Cardiac muscle cell (in vitro differentiated cells and primary cell): ENCODE measurements at places on chromosomes 2 and 18. TPM values are rescaled to one million over a fixed set of nuclear protein-coding genes. Genes with fewer than 3 reads are reported as not detected.

HES6 gene
- total RNA-seq, result 8.8 and 11.9 TPM in 2 replicates

PLCL1 gene
- 4.9 and 9.0 TPM in 2 replicates for total RNA-seq

ARHGEF33 gene
- total RNA-seq, result 0.67 and 1.0 TPM in 2 replicates

PPM1G gene
- 96.2 and 101 TPM in 2 replicates for total RNA-seq

ANKRD62 gene
- not detected in 2 replicates for total RNA-seq

CYP27A1 gene
- total RNA-seq, result 63.1 and 106 TPM in 2 replicates

TWIST2 gene
- total RNA-seq, result not detected in 2 replicates

SLC14A1 gene
- total RNA-seq, result not detected in 2 replicates

UPP2 gene
- not detected in 2 replicates for total RNA-seq

CRYGD gene
- total RNA-seq, result not detected in 2 replicates

ADGRF3 gene
- 0.11 and 0.12 TPM in 2 replicates for total RNA-seq

DNA sequence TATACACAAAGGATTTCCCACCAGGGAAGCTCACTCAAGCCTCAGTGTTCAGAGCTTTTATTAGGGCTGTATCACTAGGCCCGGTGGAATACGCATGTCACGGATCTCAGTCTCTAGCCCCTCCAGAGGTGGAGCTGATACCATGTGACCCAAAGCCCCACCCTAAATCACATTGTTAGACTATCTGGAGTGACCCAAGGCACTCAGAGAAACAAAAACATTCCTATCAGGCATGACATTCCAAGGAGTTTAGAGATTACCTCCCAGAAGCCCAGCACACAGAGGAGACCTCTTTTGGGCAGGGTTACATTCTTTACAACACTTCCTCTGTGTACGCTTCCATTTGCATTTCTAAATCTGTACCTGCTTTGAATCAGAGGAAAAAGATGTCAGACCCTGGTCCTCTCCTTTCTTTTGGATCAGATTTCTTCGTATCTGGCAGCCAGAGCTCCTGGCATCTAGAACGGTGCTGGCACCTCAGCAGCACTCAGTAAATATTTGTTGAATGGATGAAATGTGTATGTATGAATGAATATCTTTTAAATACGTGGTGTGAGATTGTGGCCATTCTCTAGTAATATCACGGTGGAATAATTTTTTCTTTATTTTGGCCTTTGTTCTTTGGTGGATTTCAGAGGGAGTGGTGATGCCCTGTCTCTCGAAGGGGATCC lies 37.7 kb upstream of the SMAD2 start:
- H3K36me3 ChIP-seq, result no peaks in the 10 kb centered on the region
- peak overlapping the region; percentile 66 for H3K27ac ChIP-seq
- H3K4me3 ChIP-seq, result no peak overlapping the region
- DNase-seq, result peak; percentile 59
- no peaks in the 10 kb centered on the region for H3K27me3 ChIP-seq

GRCh38 chr18:12768625-12769024 lies 65.8 kb downstream of the PSMG2 start:
- H3K4me1 ChIP-seq, result no peaks in the 10 kb centered on the region
- no peak overlapping the region for H3K27ac ChIP-seq
- no peaks in the 10 kb centered on the region for H3K36me3 ChIP-seq

DNA sequence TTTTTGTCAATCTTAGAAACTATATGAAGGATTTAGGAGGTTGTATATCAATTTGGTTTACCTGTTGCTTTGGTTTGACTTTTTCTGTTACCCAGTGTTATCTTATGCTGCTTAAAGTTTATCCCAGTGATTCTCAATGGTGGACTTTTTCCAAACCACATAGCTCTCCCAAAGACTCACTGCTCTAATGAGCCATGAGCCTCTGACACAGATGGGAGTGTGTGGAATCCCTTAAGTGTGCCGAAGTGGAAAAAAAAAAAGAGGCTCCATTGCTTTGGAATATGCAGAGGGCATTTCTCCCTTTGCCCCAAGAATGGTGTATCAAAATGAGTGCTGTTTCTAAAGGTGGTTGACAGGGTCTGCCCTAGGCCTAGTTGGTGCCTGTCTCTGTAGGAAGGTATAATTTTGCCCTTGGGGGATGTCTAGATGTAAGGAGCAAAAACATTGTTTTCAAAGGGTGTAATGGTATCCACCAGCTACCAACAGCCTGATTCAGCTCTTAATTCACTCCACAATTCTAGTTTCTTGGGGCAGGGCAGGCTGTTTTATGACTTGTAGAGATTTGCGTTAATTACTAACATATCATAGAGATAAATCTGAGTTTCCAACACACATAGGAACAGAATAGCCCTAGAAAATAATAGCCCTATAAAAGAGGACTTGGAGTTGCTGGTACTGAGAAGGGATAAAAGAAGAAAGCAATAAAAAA lies 64.3 kb upstream of the CYP26B1 start:
- no peaks in the 10 kb centered on the region for H3K4me1 ChIP-seq
- no peaks in the 10 kb centered on the region for H3K36me3 ChIP-seq
- H3K27me3 ChIP-seq, result no peaks in the 10 kb centered on the region
- H3K4me3 ChIP-seq, result no peak overlapping the region
- peak; percentile 56 for DNase-seq

DNA sequence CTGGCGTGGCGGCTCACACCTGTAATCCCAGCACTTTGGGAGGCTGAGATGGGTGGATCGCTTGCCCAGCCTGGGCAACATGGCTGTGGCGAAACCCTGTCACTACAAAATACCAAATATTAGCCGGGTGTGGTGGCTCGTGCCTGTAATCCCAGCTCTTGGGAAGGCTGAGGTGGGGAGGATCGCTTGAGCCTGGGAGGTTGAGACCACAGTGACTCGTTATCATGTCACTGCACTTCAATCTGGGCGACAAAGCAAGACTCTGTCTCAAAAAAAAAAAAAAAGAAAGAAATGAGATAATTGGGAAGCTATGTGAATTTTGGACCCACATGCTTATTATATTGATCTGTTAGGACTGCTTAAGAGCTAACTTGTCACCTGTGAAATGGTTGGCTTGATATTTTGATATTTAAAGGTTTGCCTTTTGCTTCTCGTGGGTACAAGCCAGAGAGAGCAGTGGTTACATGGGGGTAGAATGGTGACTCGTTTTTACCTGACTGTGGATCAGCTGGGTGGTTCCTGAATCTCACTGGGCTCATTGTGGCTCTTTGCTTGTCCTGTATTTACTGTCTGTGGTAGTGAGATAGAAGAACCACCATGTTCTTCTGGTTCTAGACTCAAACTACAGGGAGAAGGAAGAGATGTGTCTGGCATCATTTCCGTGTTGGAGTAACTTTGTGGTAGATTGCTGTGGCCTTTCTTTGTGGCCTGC lies 28.9 kb downstream of the ZNF532 start:
- DNase-seq, result no peak
- H3K36me3 ChIP-seq, result no peaks in the 10 kb centered on the region
- peaks cover 17% of the 10 kb centered on the region for H3K4me1 ChIP-seq
- no peak overlapping the region for H3K4me3 ChIP-seq
- no peaks in the 10 kb centered on the region for H3K27me3 ChIP-seq

- no peaks in the 10 kb centered on the region for H3K27me3 ChIP-seq
- no peak overlapping the region for H3K27ac ChIP-seq
- H3K36me3 ChIP-seq, result no peaks in the 10 kb centered on the region
- H3K4me1 ChIP-seq, result peaks cover 13% of the 10 kb centered on the region
These were observed 28.8 kb downstream of the LONRF2 start for GRCh38 chr2:100293341-100294161.

GRCh38 chr2:217290467-217290866 lies 430.6 kb upstream of the TNP1 start:
- H3K36me3 ChIP-seq, result no peaks in the 10 kb centered on the region
- peaks cover 22% of the 10 kb centered on the region for H3K27me3 ChIP-seq
- H3K4me3 ChIP-seq, result no peak overlapping the region
- H3K4me1 ChIP-seq, result peaks cover 20% of the 10 kb centered on the region

- H3K27ac ChIP-seq, result no peak overlapping the region
- DNase-seq, result no peak
- H3K4me1 ChIP-seq, result peaks cover 6% of the 10 kb centered on the region
- no peaks in the 10 kb centered on the region for H3K27me3 ChIP-seq
These were observed 87.1 kb upstream of the TFCP2L1 start for GRCh38 chr2:121372082-121372481.

- H3K36me3 ChIP-seq, result no peaks in the 10 kb centered on the region
- no peaks in the 10 kb centered on the region for H3K27me3 ChIP-seq
- no peak overlapping the region for H3K4me3 ChIP-seq
- peak; percentile 93 for DNase-seq
- no peaks in the 10 kb centered on the region for H3K4me1 ChIP-seq
These were observed 61.2 kb upstream of the GPC1 start for GRCh38 chr2:240374085-240374907.

GRCh38 chr2:196182439-196183171 lies 11.2 kb upstream of the STK17B start:
- no peaks in the 10 kb centered on the region for H3K4me1 ChIP-seq
- no peak overlapping the region for H3K4me3 ChIP-seq
- H3K27ac ChIP-seq, result no peak overlapping the region

DNA sequence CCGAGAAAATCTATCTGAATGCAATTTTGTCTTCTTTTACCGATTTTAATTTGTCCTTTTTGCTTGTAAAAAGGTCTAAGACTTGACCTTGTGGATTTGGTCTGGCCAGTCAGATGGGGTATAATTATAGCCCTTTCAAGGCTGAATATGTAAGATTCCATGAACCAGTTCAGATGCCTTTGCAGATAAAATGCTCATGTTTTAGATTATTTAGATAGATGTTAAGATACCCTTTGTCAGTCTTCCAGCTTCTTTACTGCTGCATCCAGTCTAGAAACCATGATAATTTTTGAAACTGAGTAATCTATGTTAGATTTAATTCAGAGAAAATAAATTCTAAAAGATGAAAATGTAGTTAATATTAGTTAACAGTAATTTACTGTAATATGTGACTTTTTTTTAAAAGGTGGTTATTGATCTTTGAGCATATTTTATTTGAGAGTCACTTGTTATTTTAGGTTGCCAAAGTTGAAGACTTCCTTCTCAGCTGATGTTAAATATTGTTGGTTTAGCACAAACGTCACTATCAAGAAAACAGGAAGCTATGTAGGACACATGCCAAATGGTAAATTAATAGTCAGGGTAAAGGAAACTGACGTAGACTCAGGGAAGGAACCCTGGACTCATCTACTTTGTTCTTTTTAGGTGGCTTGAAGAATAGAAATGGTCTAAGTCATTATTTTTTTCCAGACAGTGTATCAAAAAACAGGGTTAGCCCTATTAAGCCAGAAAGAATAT lies 29.8 kb downstream of the BABAM2 start:
- no peaks in the 10 kb centered on the region for H3K36me3 ChIP-seq
- H3K27ac ChIP-seq, result no peak overlapping the region
- H3K4me3 ChIP-seq, result no peak overlapping the region

DNA sequence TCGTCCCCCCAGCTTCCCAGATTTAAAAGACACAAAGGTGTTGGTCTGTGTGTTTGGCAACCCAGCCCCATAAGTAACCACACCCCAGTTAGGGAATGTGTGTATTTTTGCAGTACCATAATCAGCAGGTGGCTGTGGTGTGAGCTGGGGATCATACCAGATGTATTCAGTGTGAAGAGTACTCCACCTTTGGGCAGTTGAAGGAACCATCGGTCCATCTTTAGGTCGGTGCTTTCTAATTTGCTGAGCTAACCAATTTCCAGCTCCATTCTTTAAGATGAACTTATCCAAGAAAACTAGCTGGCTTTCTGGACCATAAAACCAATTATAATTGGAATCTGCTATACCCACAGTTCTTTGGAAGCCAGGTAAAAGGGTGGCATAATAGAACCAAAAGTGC lies 3.2 kb downstream of the DSEL start:
- H3K27ac ChIP-seq, result no peak overlapping the region
- DNase-seq, result no peak
- H3K4me1 ChIP-seq, result no peaks in the 10 kb centered on the region
- H3K36me3 ChIP-seq, result no peaks in the 10 kb centered on the region

GRCh38 chr2:74583504-74583903 lies 29.0 kb downstream of the DOK1 start:
- H3K27ac ChIP-seq, result no peak overlapping the region
- H3K27me3 ChIP-seq, result peaks cover 3% of the 10 kb centered on the region
- peak; percentile 73 for DNase-seq
- no peaks in the 10 kb centered on the region for H3K36me3 ChIP-seq

DNA sequence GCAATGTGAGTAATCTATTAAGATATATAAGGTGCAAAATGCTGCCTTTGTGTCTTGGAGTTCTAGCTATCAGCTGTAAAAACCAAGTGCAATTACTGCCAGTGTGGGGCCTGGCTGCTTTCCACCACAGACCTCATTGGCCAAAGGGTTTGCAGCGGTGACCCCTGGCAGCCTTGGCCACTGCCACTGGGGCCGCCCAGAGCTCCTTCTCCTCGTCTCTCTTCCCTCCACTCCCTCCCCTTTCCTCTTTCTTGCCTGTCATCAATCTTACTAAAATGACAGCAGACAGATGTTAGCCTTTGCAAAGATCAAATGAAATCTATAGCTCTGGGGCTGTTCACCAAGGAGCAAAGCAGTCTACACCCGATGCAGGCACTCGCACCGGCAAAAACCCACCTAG lies 986.3 kb downstream of the BCL11A start:
- H3K27ac ChIP-seq, result no peak overlapping the region
- no peaks in the 10 kb centered on the region for H3K4me1 ChIP-seq
- no peaks in the 10 kb centered on the region for H3K27me3 ChIP-seq
- H3K4me3 ChIP-seq, result no peak overlapping the region
- no peak for DNase-seq
- H3K36me3 ChIP-seq, result no peaks in the 10 kb centered on the region

GRCh38 chr2:36597003-36597531 lies 901 bp downstream of the FEZ2 start:
- H3K27ac ChIP-seq, result peak overlapping the region; percentile 96
- H3K4me1 ChIP-seq, result no peaks in the 10 kb centered on the region
- H3K4me3 ChIP-seq, result peak overlapping the region; percentile 94
- H3K27me3 ChIP-seq, result no peaks in the 10 kb centered on the region
- H3K36me3 ChIP-seq, result no peaks in the 10 kb centered on the region
- peak; percentile 5 for DNase-seq

DNA sequence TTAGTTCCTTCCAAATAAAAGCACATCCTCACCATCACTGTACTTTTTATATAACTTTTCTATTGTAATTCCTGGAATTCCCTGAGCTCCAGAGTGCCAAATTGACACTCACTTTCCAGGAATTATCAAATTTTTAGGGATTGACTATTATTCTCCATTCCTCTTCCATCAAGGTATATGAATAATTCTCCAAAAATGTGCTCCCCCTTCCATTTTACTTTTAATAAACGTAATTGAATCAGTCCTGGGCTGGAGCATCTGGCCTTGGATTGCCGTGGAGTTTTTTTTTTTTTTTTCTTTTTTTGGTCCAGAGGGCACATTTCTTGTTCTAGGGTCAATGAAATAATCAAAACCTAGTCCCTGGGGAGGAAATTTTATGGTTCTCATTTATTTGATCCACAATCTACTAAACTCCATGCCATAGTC lies 304.3 kb downstream of the CDCA7 start:
- no peaks in the 10 kb centered on the region for H3K27me3 ChIP-seq
- H3K27ac ChIP-seq, result no peak overlapping the region
- H3K36me3 ChIP-seq, result no peaks in the 10 kb centered on the region
- H3K4me3 ChIP-seq, result no peak overlapping the region

- no peaks in the 10 kb centered on the region for H3K36me3 ChIP-seq
- peak overlapping the region; percentile 76 for H3K27ac ChIP-seq
- H3K27me3 ChIP-seq, result no peaks in the 10 kb centered on the region
- no peak overlapping the region for H3K4me3 ChIP-seq
These were observed 5.6 kb upstream of the SMAD7 start for GRCh38 chr18:48956356-48956755.

- no peaks in the 10 kb centered on the region for H3K27me3 ChIP-seq
- H3K4me1 ChIP-seq, result no peaks in the 10 kb centered on the region
- no peak overlapping the region for H3K27ac ChIP-seq
- peaks cover 6% of the 10 kb centered on the region for H3K36me3 ChIP-seq
- no peak overlapping the region for H3K4me3 ChIP-seq
- no peak for DNase-seq
These were observed 46.7 kb downstream of the KLF7 start for GRCh38 chr2:207119048-207119447.
